Glomerular endothelial cell (primary cell): ENCODE measurements at places on chromosomes 12 and 14.
A peak's percentile ranks its signal among the peaks of the same experiment; 100 is the strongest.

GRCh38 chr12:129016159-129016558 is 162.9 kb downstream of the GLT1D1 start:
- DNase-seq = no peak

DNA sequence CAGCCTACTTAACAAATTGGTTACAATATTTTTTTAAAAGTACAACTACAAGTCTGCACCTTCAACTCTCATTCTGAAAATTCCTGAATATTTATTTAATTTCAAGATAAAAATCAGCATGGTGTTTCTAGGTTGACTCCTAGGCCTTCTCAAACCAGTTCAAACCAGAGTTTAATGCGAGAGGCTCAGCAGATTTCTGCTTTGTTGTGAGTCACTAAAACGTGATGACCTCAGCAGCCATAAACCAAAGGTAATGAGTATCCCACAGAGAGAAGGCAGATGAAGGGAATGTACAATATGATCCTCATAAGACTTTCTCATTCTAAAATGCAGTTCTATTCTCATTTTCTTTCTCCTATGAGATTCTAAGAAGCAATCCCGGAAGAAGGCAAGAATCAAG is 1.5 kb downstream of the PRDM4 start:
- peak; percentile 29 for DNase-seq

- no peak for DNase-seq
Observed at GRCh38 chr14:105383083-105383730, 15.1 kb upstream of the TEX22 start.

GRCh38 chr12:27382171-27382795 is 49.6 kb downstream of the BMAL2 start:
- DNase-seq = no peak

DNA sequence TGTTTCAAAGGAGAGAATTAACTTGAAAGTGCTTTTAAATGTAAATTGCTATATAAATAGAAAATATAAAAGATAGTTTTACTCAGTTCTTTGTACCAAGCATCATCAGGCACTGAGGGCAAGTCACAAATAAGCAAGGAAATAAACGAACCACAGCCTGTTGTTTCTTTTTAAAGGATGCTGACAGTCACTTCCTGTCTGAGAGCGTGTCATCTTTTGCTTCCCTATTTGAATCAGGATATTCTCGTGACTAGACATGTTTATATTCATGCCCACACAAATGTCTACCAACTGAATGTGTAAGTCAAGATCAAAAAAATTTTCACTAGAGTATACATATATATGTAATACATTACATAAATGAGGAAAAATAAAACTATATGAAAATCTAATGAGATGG is 31.4 kb upstream of the SLC2A13 start:
- DNase-seq = no peak

DNA sequence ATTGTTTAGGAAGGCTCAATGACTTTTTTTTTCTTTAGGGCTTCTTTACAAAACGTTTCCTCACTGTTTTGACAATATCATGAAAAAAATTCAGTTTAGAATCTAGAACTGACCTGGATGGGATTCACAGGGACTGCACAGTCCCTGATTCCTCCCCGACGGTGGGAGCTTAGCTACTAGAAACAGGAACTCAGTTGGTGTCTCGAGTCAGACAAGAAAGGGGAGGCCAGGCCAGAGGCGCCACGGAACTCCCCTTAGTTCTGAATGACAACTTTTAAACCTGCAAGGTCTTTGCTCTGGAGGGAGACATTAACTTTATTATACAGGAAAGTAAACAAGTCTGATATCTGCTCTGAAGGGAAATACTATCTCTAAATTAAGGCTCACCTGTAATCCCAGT is 45.4 kb upstream of the SRP54 start:
- no peak for DNase-seq

DNA sequence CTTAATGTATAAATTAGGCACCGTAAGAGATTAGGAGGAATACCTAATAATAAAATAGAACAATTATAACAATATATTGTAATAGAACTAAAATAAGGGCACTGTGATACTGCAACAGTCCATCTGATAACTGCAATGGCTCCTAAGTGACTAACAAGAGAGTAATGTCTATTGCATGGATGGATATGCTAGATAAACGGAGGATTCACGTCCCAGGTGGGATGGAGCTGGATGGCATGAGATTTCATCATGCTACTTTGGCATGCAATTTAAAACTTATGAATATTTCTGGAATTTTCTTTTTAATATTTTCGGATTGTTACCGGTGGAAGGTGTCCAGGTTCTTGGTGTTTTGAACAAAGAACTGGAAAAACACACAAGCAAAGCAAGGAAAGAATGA is 2.2 kb upstream of the TMEM19 start:
- DNase-seq = no peak

DNA sequence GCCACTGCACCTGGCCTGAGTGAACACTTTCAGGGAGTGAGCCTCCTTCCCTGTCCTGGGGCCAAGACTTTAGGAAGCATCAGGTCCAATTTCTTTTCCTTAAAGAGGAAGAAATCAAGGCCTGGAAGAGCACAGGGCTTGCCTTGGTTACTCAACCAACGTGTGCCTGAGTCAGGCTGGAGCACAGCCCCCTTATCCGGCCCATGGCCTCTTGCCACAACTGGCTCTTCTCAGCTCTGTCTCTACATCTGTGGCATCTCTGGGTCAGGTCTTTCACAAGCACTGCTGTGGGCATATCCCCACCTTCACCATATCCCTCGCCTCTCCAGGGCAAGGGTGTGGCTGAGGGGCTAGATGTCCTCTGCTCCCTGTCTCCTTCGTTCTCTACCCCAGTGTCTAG is 6.8 kb downstream of the MYH6 start:
- DNase-seq = no peak

DNA sequence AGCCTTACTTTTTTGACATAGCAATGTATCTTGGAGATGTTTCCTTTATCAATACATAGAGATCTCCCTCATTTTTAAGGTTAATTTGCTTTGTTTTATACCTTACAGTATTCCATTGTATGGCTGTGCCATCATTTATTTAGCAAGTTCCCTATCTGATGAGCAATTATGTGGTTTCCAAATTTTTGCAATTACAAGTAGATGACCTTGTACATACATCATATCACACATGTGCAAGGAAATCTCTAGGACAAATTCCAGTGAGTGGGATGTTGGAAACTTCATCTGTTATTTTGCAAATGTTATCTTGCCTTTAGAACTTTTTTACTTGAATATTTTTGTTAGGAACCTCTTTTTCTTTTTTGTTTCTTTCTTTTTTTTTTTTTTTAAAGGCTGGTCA is 49.7 kb downstream of the DRAM1 start:
- no peak for DNase-seq

GRCh38 chr14:104722938-104723650 is 935 bp upstream of the ADSS1 start:
- no peak for DNase-seq
